ENCODE measurements at places on chromosomes 12 and 14. TPM values are rescaled to one million over a fixed set of nuclear protein-coding genes. Genes with fewer than 3 reads are reported as not detected.

DNA sequence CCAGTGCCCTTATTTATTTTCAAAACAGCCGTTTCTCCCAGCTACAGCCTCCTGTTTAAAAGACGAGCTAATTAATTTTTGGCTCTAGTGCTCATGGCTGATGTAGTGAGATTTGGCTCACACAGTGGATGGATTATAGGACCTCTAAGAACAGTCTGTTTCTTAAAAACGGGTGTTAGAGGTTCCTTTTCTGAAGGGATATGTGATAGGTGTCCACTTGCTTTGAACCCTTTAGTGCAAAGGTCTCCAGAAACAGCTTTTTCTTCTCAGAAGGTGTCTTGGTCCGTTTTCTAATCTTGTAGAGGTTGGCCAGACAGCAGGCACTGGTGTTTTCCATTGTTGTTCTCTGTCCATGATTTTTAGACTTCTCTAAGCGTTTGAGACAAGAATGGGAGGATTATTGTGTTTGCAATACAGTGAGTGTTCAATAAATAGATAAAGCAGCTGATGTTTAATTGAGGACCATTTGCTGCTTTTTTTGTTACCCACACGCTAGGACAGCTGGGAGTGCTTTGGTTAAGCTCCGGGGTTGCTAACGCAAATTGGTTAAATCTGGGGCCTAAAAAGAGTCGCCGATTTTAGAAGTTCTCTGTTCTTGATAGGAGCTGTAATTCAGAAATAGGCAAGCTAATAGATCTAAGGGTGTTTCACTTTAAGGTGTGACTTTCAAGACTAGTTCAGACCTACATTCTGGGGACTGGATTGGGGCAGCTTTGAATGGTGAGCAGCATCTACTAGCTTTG is 1.0 kb downstream of the BORCS5 start:
- peak overlapping the region; percentile 86 for H3K4me3 ChIP-seq
- H3K4me1 ChIP-seq: peaks cover 20% of the 10 kb centered on the region
- H3K27me3 ChIP-seq: no peaks in the 10 kb centered on the region
- DNase-seq: peak; percentile 24

The MMP19 gene
- 1.1 TPM for total RNA-seq

The GOLGA3 gene
- total RNA-seq: 48.1 TPM

- no peak for DNase-seq
- H3K4me3 ChIP-seq: no peak overlapping the region
- no peak overlapping the region for H3K27ac ChIP-seq
- H3K27me3 ChIP-seq: no peaks in the 10 kb centered on the region
- H3K4me1 ChIP-seq: peaks cover 6% of the 10 kb centered on the region
- H3K36me3 ChIP-seq: no peaks in the 10 kb centered on the region
Measured at GRCh38 chr14:93055651-93056115, 60.0 kb downstream of the ITPK1 start.

DNA sequence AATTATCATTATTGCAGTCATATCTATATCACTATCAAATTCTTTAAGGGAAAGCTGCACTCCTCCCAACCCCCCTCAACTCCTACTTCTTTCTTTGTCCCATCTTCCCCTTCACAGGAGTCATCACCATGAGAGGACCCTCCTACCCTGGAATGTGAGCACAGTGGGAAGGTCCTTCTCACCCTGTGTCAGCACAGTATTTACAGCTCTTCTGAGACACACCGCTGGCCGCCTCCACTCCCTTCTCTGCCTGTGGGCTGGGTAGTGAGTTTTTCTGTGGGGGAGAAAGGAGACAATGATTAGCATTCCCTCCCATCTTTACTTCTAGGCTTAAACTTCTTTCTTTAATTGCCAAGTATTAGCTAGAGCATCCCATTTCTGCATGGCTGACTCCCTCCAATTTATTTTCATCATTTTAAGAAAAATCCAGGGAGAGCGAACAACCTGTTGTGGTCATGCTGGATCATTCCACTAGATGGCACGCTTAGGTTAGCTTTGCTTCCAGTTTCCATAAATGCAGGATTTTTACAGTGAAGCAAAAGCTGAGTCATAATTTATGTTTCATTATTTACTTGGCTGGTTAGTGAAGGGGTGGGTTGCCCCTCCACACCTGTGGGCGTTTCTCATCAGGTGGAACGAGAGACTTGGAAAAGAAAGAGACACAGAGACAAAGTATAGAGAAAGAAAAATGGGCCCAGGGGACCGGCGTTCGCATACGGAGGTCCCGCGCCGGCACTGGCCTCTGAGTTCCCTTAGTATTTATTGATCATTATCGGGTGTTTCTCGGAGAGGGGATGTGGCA is 188.5 kb downstream of the ALX1 start:
- no peak overlapping the region for H3K27ac ChIP-seq
- H3K4me1 ChIP-seq: no peaks in the 10 kb centered on the region
- no peak overlapping the region for H3K4me3 ChIP-seq
- H3K36me3 ChIP-seq: no peaks in the 10 kb centered on the region
- no peaks in the 10 kb centered on the region for H3K27me3 ChIP-seq

DNA sequence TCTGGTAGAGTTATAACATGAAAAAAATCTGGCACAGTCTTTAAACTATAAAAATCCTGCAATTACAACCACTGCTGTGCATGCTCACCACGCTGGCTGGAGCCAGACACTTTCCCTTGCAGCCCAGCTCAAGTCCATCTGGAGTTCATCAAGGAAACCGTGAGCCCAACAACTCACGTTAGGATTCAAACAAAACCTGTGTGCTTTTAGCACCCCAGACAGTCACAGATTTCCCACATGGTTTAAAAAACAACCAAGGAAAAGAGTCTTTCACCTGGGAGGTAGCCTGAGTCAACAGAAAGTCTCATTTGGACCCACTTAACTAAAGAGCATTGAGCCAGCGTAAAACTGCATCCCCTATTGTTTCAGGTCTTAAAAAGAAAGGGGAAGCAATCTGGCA is 4.7 kb downstream of the LRIG3 start:
- no peaks in the 10 kb centered on the region for H3K27me3 ChIP-seq
- no peaks in the 10 kb centered on the region for H3K36me3 ChIP-seq
- no peaks in the 10 kb centered on the region for H3K4me1 ChIP-seq
- no peak overlapping the region for H3K27ac ChIP-seq
- DNase-seq: no peak

The FGF23 gene
- not detected for total RNA-seq

GRCh38 chr12:20376984-20377383 is 8.6 kb downstream of the PDE3A start:
- DNase-seq: no peak
- no peaks in the 10 kb centered on the region for H3K36me3 ChIP-seq
- no peaks in the 10 kb centered on the region for H3K4me1 ChIP-seq
- H3K27ac ChIP-seq: no peak overlapping the region
- H3K27me3 ChIP-seq: no peaks in the 10 kb centered on the region
- no peak overlapping the region for H3K4me3 ChIP-seq

DNA sequence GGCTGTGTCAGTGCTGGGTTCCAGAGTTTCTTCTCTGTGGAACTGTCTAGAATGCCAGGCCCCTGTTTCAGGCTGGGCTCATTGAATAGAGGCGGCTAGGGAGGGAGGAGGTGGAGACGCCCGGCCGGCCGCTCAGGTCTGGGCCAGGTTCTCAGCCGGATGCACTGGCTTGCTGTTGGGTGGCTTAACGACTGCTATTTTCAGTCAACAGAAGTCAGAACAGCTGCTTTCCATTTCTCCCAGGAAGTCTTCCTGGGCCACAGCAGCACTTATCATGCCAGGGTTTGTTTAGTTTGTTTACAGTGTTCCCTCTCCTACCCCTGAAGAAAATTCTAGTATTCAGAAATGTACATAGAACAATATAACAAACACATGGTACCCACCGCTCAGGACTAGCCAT is 26.0 kb upstream of the VPS37B start:
- H3K4me3 ChIP-seq: no peak overlapping the region
- no peak for DNase-seq
- peaks cover 18% of the 10 kb centered on the region for H3K4me1 ChIP-seq
- H3K27ac ChIP-seq: no peak overlapping the region
- H3K27me3 ChIP-seq: no peaks in the 10 kb centered on the region

- no peaks in the 10 kb centered on the region for H3K27me3 ChIP-seq
- H3K27ac ChIP-seq: no peak overlapping the region
- H3K4me3 ChIP-seq: peak overlapping the region; percentile 45
Measured at GRCh38 chr12:70609203-70609602, 28.0 kb downstream of the PTPRB start.

GRCh38 chr14:73477618-73478266 is 13.0 kb upstream of the RIOX1 start:
- no peaks in the 10 kb centered on the region for H3K27me3 ChIP-seq
- H3K4me3 ChIP-seq: no peak overlapping the region
- H3K36me3 ChIP-seq: no peaks in the 10 kb centered on the region
- H3K4me1 ChIP-seq: no peaks in the 10 kb centered on the region

The CHST11 gene
- total RNA-seq: 38.7 TPM

The GPR162 gene
- total RNA-seq: 1.7 TPM

GRCh38 chr12:62900686-62901272 is 34.2 kb downstream of the PPM1H start:
- H3K4me1 ChIP-seq: peaks cover 24% of the 10 kb centered on the region
- H3K27me3 ChIP-seq: no peaks in the 10 kb centered on the region
- no peak overlapping the region for H3K4me3 ChIP-seq

- DNase-seq: no peak
- no peak overlapping the region for H3K4me3 ChIP-seq
- H3K36me3 ChIP-seq: no peaks in the 10 kb centered on the region
- no peaks in the 10 kb centered on the region for H3K4me1 ChIP-seq
Measured at GRCh38 chr14:99350751-99351150, 78.8 kb upstream of the BCL11B start.

The TMEM63C gene
- not detected for total RNA-seq

The TAS2R30 gene
- 0.93 TPM for total RNA-seq

DNA sequence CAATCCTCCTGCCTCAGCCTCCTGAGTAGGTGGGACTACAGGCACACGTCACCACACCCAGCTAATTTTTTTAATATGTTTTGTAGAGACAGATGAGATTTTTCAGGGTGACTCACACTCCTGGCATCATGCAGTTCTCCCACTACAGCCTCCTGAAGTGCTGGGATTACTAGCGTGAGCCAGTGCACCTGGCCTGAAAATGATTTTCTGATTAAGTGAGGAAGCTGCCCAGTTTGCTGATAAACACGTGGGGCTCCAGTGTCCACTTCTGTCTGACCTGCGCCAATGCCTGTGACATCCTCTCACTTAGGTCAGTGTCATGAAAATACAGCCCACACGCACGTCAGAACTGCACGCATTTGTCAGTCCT is 37.0 kb upstream of the SFSWAP start:
- no peak overlapping the region for H3K4me3 ChIP-seq
- DNase-seq: no peak
- H3K36me3 ChIP-seq: no peaks in the 10 kb centered on the region
- H3K27ac ChIP-seq: no peak overlapping the region
- H3K4me1 ChIP-seq: no peaks in the 10 kb centered on the region

GRCh38 chr12:7046383-7047105 is 14.0 kb upstream of the C1S start:
- H3K4me1 ChIP-seq: no peaks in the 10 kb centered on the region
- no peaks in the 10 kb centered on the region for H3K27me3 ChIP-seq

GRCh38 chr12:3087758-3088650 is 10.8 kb downstream of the TSPAN9 start:
- no peak overlapping the region for H3K27ac ChIP-seq
- no peak for DNase-seq
- H3K36me3 ChIP-seq: no peaks in the 10 kb centered on the region

- H3K4me1 ChIP-seq: no peaks in the 10 kb centered on the region
- H3K27me3 ChIP-seq: no peaks in the 10 kb centered on the region
- no peak for DNase-seq
- H3K27ac ChIP-seq: no peak overlapping the region
Measured at GRCh38 chr14:63404906-63405305, 86.2 kb upstream of the GPHB5 start.

DNA sequence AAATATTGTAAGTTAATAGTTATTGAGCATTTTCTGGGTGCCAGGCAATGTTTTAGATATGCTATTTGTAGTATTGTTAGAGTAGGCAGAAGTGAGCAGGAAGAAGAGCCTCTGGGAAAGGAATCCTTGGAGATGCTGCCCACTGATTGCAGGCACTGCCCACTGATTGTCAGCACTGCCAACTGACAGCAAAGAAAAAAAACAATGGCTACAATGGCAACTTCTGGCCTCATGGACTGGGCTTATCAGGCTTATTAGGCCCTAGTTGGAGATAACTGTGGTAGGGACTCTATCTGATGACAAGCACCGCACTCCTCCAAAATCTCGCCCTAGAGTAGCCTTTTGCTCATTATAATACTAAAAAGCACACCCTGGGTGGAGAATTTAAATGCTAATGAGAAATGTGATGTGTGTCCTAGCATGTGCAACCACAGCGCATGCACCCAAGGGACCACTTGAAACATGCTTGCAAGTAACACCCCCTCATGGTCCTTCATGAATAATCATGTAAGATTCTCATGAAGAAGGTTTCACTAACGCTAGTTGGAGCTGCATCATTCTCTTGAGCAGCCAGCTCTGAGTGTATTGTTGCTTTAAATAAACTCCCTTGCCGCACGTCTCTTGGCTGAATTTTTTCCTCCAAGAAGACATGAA is 103.5 kb upstream of the PPP4R3A start:
- peak overlapping the region; percentile 96 for H3K27ac ChIP-seq
- no peaks in the 10 kb centered on the region for H3K36me3 ChIP-seq
- no peaks in the 10 kb centered on the region for H3K27me3 ChIP-seq

- no peaks in the 10 kb centered on the region for H3K27me3 ChIP-seq
- H3K4me1 ChIP-seq: no peaks in the 10 kb centered on the region
- DNase-seq: no peak
Measured at GRCh38 chr14:90079576-90079975, 17.8 kb downstream of the KCNK13 start.

DNA sequence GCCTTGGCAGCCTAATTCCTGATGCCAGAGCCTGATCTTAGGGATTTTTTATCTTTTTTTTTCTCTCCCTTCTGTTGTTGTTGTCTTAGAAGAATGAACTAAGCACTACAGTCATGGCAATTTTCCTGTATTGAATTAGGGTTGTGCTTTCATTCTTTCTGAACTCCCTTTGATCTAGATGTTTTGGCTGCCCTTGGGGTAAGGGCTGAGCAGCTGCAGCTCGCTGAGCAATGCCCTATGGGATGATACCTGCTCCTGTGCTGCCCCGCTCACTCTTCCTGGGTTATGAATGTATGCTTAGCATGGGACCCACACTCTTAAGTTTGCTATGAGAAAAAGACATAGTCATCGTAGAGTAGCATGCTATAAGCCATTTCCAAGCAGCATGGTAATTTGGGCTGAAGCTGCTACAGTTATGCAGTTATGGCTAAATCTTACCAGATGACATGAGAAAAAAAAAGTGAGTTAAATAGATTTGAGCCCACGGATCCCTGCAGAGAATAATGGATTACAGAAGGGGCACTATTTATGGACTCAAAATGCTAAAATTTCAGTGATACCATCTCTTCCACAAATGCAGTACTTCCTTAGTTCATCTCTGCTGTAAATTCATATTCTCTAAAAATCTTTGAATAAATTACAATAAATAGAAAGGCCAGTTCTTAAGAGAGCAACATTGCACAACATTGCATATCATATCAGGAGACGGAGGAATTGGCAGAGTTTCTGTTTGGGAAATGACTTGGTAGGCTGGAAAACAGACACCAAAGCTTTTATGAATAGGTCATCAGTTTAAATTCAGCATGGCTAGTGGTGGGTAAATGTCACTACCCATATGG is 79.2 kb upstream of the PTHLH start:
- H3K4me3 ChIP-seq: no peak overlapping the region
- no peaks in the 10 kb centered on the region for H3K4me1 ChIP-seq
- no peaks in the 10 kb centered on the region for H3K36me3 ChIP-seq
- H3K27ac ChIP-seq: no peak overlapping the region

The MYF6 gene
- not detected for total RNA-seq

The IFNG-AS1 gene
- not detected for total RNA-seq

The NEMP1 gene
- total RNA-seq: 59.0 TPM

Data from K562 (cell line).